HT-29 (cell line): ENCODE measurements at places on chromosomes 1 and 21. TPM values are rescaled to one million over a fixed set of nuclear protein-coding genes. Genes with fewer than 3 reads are reported as not detected.
A peak's percentile ranks its signal among the peaks of the same experiment; 100 is the strongest.

GRCh38 chr21:31772674-31773555 lies 41.0 kb upstream of the SCAF4 start:
- DNase-seq = no peak

- no peak for DNase-seq
These were observed 4.1 kb downstream of the PNRC2 start for GRCh38 chr1:23963617-23964234.

The SPOCD1 gene
- total RNA-seq = 0.10 and 0.20 TPM in 2 replicates

The THEM5 gene
- total RNA-seq = not detected in 2 replicates

DNA sequence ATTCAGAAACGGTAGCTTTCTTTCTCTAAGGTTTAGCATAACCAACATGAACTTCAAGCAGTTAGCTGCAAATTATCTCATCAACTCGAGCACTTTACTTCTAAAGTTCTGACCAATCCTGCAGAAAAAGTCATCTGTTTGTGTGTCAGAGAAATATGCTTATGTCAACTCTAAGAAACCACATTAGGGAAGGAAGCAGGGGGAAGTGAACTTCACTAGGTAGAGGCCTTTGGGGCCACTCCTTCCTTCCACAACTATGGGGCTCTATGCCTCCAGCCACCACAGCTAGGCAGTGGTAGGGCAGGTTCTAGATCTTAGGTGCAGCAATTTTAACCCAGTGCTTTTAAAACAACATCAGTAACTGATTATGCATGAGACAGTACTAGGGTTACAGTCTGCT lies 375.9 kb downstream of the DSCAM start:
- no peak for DNase-seq

- no peak for DNase-seq
These were observed 7.2 kb upstream of the COL6A1 start for GRCh38 chr21:45974073-45975019.

The CSMD2 gene
- not detected in 2 replicates for total RNA-seq

- DNase-seq = no peak
These were observed 41.5 kb downstream of the TRAPPC10 start for GRCh38 chr21:44053567-44053966.

The HTR1D gene
- total RNA-seq = 0.83 and 1.0 TPM in 2 replicates

DNA sequence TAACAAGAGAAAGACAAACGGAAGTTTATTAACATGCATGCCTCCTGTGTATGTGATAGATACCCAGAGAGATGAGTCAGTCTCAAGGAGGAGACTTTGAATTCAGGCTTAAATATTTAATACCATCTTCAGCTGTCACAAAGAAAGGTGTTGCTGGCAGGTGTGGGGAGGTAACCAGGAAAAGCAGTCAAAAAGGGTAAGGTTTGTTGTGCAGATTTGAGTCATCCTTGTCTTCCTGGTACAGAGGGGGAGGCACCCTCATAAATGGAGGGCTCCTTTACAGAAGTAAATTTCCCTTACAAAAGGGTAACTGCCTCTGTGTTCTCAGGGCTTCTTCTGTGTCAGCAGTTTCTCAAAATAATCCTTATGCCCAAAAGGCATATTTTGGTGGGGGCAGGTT lies 75.2 kb upstream of the B3GALT5 start:
- no peak for DNase-seq

GRCh38 chr1:24486331-24487065 lies 16.1 kb upstream of the RCAN3 start:
- DNase-seq = no peak

DNA sequence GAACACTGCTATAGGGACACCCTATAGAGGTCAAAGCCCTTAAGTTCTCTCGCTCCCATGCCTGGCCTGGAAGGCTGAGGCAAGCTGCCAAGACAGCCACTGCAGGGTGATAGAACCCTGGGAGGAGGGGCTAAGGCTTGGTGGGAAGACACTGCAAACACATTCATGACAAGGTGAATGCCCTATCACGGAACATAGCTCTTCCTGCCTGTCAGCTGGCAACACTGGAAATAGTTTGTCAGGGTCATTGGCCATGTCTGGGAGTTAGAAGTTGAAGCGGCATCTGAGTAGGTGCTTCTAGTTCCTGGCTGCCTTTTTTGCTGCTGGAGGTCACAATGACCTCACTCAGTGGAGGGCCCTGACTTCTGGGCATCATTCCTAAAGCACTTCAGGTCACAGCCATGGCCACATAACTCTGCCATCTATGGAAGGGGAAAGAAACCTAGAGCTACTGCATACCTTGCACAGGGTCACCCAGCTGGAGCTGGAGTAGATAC lies 4.2 kb downstream of the FABP3 start:
- DNase-seq = no peak

The CD247 gene
- not detected in 2 replicates for total RNA-seq

The RNPEP gene
- 131 and 140 TPM in 2 replicates for total RNA-seq

The DCLRE1B gene
- 6.2 and 7.3 TPM in 2 replicates for total RNA-seq

DNA sequence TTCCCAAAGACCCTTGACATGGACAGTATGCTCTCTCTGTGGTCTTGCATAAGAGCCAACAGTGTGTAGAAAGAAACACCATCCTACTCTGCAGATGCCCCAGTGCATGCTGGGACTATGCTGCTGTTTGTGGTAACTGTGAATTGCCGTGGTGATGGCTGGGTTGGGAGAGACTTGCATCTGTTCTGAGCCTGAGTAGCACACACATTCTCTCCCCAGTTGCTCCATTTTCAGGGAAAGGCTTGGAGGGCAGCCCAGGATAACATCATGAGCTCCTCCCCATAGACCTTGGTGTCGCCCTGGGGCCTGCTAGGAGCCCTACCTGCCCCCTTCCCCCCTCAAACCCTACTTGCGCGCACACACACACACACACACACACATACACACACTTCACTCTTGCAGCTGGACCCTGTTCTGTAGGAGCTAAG lies 120.9 kb upstream of the IPO9 start:
- DNase-seq = no peak

The SPATC1L gene
- total RNA-seq = 8.3 and 12.7 TPM in 2 replicates

The IGSF9 gene
- 5.9 and 6.5 TPM in 2 replicates for total RNA-seq

DNA sequence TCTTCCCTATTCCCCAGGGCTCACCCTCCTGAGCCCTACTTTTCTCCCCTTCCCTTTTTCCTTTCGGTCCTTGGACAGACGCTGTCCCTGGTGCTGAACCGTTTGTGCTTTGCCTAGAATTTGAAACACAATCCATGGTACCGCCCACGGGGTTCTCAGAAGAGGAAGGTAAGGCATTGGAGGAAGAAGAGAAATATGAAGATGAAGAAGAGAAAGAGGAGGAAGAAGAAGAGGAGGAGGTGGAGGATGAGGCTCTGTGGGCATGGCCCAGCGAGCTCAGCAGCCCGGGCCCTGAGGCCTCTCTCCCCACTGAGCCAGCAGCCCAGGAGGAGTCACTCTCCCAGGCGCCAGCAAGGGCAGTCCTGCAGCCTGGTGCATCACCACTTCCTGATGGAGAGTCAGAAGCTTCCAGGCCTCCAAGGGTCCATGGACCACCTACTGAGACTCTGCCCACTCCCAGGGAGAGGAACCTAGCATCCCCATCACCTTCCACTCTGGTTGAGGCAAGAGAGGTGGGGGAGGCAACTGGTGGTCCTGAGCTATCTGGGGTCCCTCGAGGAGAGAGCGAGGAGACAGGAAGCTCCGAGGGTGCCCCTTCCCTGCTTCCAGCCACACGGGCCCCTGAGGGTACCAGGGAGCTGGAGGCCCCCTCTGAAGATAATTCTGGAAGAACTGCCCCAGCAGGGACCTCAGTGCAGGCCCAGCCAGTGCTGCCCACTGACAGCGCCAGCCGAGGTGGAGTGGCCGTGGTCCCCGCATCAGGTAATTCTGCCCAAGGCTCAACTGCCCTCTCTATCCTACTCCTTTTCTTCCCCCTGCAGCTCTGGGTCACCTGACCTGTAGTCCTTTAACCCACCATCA lies 10.4 kb downstream of the BCAN start:
- DNase-seq = no peak

GRCh38 chr1:102858695-102859094 lies 249.6 kb downstream of the COL11A1 start:
- DNase-seq = no peak

GRCh38 chr1:224407571-224408293 lies 26.9 kb downstream of the WDR26 start:
- DNase-seq = no peak

GRCh38 chr1:94463056-94463764 lies 45.0 kb downstream of the ABCD3 start:
- peak; percentile 10 for DNase-seq

The METTL18 gene
- total RNA-seq = 2.2 and 3.2 TPM in 2 replicates

- no peak for DNase-seq
These were observed 45.3 kb downstream of the TIAM1 start for GRCh38 chr21:31298618-31299269.

DNA sequence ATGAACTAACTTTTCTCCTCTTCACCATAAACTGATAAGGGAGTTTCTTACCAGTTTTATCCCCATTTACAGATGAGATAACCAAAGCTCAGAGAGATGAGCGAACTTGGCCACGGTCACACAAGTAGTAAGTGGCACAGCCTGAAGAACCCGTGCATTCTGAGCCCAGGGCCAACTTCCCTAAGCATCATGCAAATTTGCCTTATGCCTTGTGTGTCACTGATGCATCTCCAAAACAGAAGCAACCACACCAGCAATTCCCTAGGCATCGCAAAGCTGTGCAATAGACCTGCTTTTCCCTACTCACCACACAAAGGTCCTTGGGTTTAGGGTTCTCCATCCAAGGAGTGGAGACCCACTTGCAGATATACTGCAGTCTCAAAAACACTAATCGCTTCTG lies 304.5 kb upstream of the KAZN start:
- no peak for DNase-seq

The PDZK1 gene
- 7.9 and 8.2 TPM in 2 replicates for total RNA-seq

The TCHH gene
- 0.03 TPM in 1 of 2 replicates, not detected in the other for total RNA-seq

DNA sequence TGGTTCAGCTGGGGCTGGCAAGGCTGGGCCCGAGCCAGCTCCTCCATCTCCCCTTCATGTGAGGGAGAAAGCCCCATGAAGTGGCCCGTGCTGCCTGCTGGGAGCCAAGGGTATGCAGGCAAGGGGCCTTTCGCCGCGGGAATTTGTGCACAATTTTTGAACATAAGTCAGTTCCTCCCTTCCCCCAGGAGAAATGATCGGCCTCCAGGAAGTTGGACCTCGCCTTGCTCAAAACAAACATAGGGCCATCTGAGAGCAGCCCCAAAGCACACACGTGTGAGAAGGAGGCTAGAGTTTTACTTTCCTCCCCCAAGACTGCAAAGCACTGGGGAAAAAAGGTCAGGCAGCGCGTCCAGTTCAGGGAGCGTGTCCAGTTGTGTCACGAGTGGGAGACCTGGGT lies 64.7 kb downstream of the PRDM16 start:
- DNase-seq = no peak

The PKNOX1 gene
- total RNA-seq = 14.3 and 24.7 TPM in 2 replicates

The CRYBG2 gene
- total RNA-seq = 32.7 and 49.4 TPM in 2 replicates

The KRTAP11-1 gene
- total RNA-seq = not detected in 2 replicates

- DNase-seq = no peak
These were observed 51.2 kb downstream of the IL23R start for GRCh38 chr1:67217417-67217816.

DNA sequence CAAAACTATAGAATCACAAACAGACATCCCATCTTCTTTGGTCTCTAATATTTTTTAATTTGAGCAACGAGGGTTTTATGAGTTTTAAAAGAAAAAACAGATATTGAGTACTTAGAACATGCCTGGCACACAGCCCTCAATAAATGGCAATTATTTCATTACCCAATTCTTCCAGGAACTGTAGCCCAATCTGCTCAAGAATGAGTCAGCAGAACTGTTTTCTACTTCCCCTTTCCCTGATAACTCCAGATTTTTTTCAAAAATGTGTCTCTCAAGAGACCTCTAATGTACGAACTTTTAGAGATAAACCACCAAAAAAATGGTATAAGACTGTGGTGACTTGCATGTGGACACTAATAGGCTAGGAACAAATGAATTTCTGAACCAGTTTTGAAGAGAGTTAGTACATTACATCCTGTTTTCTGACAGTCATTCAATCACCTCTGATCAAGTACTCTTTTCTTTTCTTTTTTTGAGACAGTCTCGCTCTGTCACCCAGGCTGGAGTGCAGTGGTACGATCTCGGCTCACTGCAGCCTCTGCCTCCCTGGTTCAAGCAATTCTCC lies 11.5 kb downstream of the ABL2 start:
- DNase-seq = no peak

DNA sequence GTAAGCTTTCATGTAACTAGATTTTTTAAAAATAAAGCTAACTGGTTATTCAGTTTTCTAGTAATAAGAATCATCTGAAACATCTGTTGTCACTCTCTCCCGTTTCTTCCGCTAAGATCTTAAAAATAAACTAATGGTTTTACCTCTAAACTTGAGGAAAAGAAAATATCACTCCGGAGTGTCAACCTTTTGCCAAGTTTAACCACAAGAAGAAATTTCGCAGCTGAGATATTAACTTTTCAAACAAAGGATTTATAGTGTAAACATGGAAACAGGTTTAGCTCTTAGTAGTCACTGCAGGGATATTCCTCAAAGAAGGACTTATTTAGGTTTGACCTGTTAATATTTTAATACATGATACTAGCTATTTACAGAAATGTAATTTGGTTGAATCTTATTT lies 954.9 kb downstream of the ADGRL2 start:
- DNase-seq = peak; percentile 21

The KRTAP20-1 gene
- not detected in 2 replicates for total RNA-seq

The IL19 gene
- not detected in 2 replicates for total RNA-seq

- DNase-seq = no peak
These were observed 14.7 kb downstream of the KCNA10 start for GRCh38 chr1:110504226-110504625.

- no peak for DNase-seq
These were observed 25.0 kb upstream of the DISP3 start for GRCh38 chr1:11453742-11454491.

DNA sequence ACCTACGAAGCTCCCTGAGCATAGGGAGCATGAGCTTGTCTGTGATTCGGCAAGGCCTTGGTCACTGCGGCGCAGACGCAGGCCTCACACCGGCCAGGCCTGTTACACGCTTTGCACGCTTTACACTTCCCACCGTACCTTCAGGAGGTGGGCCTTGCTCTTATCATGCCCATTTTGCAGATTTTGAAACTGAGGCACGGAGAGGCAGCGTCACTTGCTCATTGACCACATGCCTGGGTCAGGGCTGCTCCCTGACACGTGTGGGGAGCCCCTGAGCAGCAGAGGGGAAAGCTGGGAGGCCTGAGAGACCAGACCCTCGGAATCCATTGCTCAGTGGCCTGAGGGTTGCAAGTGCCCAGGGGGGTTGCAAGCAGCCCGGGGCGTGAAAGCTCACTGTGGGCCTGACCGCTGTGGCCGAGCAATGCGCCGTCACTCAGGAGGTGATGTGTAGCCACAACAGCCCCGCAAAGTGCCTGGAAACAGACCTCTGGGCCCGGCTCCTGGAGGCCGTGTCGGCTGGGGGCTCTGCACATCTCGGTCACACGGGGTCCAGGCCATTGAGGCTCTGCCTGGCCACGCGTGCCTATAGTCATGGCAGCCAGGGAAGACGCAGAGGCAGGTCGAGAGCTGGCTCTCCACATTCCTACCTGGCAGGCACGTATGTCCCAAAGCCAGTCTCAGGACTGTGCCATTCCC lies 6.9 kb downstream of the ARHGEF16 start:
- no peak for DNase-seq

GRCh38 chr1:100443811-100444571 lies 91.7 kb downstream of the CDC14A start:
- DNase-seq = no peak

The KPRP gene
- total RNA-seq = not detected in 2 replicates
